NCI-H2081 treated with DMSO at 0.1 percent for 48 hours (cell line): ENCODE measurements at places on chromosomes 7 and 10.

DNA sequence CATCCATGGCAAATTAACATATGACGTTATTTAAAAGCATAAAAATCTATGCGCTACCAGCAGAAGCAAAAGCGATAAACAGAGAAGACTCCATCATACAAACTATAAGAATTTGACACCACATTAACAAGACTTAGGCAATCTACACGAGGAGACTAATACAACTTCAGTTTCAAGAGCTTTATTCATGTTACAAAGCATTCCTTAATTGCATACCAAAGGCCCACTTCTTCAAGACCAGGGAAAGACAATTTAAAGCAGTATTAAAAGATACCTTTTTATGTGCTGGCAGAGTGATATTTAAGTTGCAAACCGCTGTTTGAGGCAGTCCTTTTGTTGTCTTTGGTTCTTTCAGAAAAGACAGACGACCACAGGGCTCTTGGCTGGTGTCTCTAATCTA is 176.0 kb upstream of the CCDC6 start:
- no peak for DNase-seq

GRCh38 chr7:41869091-41869490 is 166.2 kb upstream of the INHBA start:
- DNase-seq = no peak

DNA sequence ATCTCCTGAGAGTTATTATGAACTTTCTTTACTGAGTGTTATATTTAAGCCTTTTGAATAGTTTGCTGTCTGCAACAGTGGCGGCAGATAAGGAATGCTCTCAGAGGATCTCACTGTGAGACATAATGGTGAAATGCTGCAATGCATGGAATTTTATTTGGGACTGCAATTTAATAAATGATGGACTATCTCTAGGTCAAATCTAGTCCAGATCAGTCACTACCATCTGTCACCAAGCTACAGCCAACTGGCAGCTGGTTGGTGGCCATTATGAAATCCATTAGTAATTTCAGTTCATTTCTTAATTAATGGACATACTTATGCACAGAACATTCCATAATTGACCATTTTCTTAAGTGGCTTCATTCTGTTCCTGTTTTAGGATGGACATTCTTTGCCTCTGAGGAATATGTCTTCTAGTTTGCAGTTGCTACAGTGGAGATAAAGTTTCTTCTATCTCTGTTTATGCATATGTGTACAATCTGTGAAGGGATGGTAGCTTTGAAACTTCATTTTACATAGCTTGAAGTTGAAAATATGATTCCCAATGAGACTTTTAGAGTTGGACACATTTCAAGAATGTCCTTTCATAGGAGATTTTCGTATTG is 586.6 kb downstream of the SUGCT start:
- no peak for DNase-seq

- no peak for DNase-seq
Measured at GRCh38 chr10:127534496-127534895, 14.6 kb upstream of the NPS start.

- no peak for DNase-seq
Measured at GRCh38 chr7:30087371-30087770, 47.4 kb upstream of the MTURN start.

DNA sequence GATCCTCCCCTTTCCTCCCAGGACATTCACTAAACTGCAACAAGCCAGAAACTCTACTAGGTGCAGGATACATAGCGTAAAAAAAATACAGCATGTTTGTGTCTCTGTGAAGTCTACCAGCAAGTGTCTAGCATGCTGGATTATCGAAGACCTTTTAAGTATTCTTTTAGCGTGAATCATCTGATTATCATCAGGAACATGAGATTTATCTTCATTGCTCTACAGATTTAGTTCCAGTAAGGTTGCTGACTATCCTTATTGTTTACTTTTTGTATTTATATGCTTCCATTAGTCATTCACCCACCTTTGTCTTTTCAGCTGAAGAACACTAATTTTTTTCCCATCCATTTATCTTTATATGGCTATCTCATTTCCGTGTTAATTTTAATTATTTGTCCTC is 62.8 kb downstream of the PDZD8 start:
- no peak for DNase-seq

DNA sequence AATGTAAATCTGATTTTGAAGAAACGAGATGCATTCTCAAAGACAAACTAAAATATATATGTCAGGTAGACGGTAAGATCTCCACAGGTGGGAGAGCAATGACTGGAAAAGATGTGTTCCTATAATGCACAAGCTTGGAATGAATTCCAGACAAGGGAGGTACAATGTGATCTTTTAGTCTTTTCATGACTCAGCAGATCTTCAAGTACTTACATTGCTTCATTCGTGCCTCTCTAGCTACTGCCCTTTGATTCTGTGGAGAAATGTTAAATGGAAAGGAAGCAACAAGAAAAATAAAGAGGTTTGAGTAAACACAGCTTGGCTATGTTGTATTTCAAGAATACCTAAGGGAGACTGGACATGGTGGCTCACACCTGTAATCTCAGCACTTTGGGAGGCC is 106.6 kb downstream of the GAD2 start:
- DNase-seq = no peak

- DNase-seq = no peak
Measured at GRCh38 chr7:41529831-41530230, 173.1 kb downstream of the INHBA start.

DNA sequence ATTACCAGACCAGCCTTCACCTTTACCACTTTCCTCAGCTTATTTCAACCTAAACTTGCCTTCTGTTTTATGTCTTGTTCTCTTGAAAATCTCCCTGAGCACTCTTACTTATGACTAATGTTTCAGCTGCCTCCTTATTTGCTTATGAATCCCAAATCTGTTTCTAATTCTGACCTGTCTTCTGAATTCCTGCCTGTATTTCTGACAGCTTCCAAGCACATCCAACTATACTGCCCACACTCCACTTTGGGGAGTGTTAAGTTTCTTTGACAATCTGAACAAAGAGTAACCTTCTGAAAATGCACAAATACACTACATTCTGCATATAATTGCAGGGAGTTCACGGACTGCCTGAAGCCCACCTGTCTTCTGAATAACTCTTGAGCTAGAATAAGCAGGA is 48.7 kb downstream of the ARMC3 start:
- DNase-seq = no peak

GRCh38 chr10:489330-489729 is 200.1 kb downstream of the DIP2C start:
- no peak for DNase-seq

DNA sequence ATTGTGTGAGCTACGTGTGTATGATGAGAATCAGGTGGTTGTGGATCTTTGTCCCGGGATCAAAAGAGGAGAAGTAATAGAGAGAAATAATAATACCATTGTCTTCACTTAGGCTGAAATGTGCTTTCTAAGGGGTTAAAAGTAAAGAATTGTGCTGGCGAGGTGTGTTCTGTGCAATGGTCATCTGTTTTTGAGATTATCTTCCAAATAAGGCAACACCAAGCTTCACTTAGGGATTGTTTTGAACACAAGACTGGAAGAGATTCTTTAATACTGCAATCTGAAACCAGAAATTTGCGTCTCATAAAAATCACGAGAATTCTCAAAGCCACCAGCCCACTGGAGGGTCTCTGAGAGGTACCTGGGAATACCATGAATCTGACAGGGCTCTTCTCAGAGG is 84.2 kb downstream of the ARID5B start:
- DNase-seq = no peak

- DNase-seq = no peak
Measured at GRCh38 chr7:43553999-43554398, 28.9 kb upstream of the STK17A start.

DNA sequence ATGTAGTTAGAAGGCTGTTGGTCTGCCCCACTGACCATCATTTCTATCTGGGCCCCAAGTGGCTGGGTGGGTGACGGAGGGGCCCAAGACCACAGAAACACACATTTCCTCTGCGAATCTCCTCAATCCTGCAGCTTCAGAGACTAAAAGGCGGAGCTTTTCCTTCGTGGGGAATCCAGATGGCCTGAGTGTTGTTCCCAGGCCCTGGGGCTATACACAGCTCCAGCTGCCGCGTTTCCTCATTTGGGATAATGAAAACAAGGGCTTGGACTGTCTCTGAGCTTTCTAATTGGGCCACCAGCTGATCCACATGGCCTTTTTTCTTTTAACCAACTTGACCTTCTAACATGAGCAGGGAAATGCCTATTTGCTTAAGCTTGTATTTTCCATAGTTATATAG is 339.9 kb downstream of the CXCL12 start:
- DNase-seq = no peak

- no peak for DNase-seq
Measured at GRCh38 chr10:61047081-61047480, 103.1 kb upstream of the RHOBTB1 start.

DNA sequence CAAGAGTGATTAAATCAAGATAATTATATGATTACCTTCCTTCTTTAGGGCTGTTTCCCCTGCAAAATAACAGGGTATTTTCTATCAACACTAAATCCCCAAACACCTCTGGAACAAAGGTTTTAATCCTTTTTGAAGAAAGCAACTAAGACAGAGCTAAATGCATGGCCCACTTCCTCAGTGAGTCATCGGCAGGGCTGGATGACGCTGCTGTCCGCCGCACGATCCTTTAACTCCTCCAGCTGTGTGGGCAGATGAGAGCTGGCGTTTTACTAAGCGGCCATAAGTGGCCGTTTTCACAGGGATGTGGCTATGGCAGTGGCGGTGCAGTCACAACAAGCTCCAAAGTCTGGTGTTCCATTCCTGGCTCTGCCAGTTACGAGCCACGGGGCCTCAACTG is 76.0 kb upstream of the C1QL3 start:
- DNase-seq = no peak

DNA sequence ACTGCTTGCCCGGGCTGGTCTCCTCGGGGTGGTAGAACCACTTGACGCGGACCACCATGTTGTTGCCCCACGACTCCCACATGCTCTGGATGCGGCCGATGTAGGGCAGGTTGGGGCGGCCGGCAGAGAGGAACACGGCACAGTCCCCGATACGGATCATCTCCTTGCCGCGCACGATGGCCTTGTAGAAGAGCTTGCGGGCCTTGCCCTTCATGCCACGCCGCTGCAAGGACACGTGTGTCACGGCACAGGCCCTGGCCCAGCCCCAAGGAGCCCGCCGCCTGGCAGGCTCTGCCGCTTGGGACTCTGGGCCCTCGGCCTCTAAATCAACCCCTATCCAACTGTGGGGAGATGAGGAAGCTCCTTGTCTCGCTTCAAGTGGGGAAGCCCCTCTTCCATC is 26.4 kb downstream of the SLC29A4 start:
- DNase-seq = no peak

GRCh38 chr7:131166066-131166465 is 161.6 kb upstream of the MKLN1 start:
- no peak for DNase-seq

- DNase-seq = no peak
Measured at GRCh38 chr7:28362812-28363211, 49.5 kb upstream of the CREB5 start.

DNA sequence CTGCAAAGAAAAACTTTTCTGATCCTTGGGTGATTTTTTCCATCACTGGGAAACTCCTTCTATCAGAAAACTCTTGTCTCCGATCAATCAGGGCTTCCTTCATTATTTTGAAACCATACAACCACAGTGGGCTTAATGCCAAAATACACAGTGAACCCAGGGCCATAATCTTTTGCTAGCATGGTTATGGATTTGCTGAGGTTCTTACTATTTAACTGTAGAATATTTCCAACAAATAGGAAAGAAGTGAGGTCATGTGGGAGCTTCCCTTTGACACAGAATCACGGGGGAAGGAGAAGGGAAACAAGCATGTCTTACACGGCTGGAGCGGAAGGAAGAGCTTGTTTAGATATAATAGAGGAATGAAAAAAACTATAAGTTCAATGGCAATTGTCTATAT is 1241.7 kb downstream of the REEP3 start:
- no peak for DNase-seq

DNA sequence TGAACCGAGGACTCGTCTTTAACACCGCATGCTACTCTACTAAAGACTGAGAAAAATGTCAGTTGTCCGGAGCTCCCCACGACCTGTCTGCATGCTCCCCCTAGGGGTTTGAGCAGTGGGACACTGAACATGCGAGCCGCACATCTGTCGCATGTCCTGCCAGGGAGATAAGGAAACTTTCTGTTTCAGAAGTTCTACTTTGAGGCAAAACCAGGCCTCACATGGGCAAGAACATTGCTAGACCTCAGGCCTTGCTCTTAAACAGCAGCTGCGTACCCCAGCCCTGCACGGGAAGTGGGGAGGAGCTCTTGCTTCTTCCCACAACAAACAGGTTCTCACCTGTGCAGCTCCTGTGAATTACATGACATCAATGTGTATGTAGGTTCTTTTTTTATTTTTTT is 30.3 kb upstream of the HERPUD2 start:
- DNase-seq = no peak

DNA sequence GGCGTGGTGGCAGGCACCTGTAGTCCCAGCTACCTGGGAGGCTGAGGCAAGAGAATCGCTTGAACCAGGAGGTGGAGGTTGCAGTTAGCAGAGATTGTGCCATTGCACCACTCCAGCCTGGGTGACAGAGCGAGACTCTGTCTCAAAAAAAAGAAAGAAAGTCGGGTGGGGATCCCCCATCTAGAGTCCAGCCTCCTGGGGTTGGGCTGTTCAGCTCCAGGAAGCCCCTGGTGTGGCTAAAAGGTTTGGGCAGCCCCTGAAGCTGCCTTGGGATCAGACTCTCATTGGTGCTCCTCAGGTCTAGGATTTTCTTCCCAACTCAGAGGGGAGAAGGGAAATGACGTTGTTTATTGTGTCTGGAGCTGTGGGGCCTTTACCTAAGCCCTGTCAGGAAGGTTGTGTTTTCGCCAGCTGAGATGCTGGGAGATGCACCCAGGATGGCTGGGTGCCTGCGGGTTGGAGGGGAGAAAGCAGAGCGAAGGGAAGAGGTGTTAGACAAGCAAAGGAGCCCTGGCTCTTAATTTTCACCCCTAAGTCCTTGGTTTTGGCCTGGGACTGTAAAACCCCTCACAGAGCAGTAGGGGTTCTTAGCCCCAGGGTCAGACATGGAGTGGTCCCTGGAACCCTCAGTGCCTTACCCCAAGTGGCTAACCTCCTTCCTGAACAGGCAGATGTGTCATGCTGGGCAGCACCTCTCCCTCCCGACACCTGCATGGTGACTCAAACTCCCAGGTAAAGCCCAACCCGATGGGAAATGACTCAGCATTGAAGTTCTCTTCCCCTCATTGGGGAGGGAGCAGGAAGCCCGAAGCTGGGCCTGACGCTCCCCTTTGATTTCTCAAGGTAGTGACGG is 21.1 kb downstream of the PLAU start:
- DNase-seq = no peak

- DNase-seq = no peak
Measured at GRCh38 chr7:85224171-85224570, 37.3 kb upstream of the SEMA3D start.

DNA sequence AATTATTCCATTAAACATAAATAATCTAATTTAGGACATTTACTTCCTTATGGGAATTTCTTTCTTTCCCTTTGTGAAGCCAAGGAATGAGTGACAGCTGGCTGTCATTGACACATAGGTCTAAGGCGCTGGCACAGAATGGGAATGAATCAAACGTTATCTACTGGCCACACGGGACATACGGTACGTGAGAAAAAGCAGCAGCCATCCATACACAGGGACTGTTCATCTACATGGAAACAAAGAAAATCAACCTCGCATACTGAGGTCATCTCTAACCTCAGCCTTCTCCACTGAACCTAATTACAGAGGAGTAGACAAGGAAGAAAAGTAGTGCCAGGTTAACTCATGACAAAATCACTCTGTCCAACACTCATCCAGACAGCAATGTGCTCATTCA is 126.3 kb upstream of the PTN start:
- no peak for DNase-seq
